COR-L47 (cell line): ENCODE measurements at places on chromosomes 11 and 22.
A peak's percentile ranks its signal among the peaks of the same experiment; 100 is the strongest.

DNA sequence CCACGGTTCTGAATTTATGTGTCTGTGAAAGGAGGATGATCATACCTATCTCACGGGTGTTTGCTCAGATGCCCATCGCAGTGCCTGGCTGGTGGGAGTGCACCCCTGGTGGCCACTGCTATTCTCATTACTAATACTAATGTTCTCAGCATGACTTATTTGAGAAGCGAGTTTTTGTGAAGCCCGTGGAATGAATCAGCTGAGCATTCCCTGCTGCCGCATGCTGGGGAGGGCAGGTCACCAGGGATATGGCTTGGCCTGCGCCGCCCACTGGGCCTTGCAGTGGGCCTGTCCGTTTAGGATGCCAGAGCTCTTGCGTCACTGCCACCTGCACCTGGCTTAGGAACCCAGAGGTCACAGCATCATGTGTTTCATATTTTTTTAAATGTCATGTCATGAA lies 16.9 kb downstream of the CTTN start:
- DNase-seq, result no peak

DNA sequence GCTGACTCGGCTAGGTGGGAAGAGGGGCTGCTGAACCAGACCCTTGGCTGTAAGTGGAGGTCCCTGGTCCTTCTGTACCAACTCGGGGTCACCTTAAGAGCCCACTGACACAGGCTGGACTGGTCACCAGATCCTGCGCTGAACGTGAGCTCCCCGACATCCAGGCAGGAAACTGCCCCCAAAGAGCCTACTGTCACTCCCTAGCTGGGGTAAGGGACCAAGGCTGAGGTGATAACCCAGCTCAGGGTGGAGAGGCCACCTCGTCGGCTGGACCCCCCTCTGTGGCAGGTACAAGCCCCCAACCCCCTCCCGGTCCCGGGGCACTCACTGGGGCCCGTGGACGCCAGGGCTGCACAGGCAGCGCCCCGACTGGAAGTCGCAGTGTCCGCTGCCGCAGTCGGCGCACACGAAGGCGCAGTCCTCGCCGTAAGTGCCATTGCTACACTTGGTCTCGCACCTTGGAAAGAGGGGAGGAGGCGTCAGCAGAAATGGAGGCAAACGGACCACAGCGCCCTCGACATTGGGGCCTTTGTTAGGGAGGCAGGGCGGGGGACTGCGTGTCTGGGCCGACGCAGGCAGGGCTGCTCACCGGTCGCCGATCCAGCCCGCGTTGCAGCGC lies 7.4 kb downstream of the SCARF2 start:
- peak; percentile 29 for DNase-seq

DNA sequence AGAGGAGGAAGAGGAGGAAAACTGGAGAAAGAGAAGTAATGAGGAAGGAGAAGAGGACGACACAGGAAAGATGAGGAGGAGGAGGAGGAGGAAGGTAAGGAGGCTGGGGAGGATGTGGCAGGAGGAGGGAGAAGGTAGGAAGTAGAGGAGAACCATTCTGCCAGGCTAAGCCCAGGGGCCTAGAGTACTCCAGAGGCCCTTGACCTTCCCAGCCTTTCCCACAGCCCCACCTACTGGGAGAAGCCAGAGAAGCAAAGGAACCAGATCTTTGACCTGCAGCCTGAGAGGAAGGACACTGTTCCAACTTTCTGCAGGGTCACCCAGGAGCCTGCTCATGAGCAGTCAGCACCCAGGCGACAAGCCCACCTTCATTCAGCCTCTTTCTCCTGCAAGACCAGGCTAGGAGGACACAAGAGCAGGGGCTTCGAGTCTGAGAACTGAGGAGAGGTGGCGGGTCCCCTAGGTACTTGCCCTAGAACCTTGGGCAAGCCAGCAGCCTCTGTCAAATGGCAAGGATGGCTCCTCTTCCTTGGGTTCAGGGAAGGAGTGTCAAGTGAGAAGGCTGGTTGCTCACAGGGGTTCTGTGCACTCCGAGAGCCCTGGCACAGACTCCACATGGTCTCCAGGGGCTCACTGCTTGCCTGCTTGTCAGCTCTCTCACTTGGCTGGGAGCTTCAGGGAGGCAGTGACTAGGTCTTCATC lies 27.9 kb upstream of the OAF start:
- DNase-seq, result no peak

DNA sequence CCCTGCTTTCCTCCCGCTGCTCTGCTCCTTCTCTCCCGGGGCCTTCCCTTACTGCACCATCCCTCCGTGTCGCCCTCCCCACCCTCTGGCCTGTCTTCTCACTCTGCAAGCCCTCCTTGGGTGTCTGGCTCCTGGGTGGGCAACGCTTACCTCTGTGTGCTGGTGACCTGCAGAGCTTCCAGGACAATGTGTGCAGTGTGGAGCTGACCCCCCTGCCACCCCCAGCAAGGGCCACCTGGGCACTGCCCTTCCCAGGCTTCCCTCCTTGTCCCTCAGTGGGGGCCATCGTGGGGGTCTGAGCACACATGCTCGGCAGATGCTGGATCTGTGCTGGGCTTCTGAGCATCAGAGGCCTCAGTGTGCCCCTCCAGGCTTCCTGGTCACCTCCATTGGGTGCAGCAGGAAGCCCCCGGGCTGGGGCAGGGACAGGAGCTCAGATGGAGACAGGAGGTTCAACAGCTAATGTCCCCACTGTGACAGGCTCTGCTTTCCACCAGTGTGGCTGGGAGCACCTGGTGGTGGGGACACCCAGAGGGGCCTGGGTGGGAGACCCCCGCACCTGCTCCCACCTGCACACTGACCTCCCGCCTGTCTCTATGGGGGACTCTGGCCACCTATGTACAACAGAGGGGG lies 7.8 kb upstream of the BRSK2 start:
- no peak for DNase-seq

DNA sequence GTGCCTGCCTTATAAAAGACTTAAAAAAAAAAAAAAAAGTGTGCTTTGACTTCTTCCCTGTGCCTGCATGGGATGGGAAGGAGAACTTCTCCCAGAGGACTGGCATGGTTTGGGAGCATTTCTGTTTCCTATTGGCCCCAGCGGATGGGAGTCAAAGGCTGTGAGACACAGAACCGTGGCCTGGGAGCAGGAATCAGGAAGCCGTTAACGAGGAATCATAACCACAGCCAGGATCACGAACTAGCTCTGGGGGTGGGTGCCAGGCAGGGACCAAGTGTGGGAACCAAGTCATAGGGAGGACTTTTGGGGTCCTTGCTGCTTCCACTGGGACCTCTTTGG lies 526 bp downstream of the C1QTNF6 start:
- DNase-seq, result no peak

DNA sequence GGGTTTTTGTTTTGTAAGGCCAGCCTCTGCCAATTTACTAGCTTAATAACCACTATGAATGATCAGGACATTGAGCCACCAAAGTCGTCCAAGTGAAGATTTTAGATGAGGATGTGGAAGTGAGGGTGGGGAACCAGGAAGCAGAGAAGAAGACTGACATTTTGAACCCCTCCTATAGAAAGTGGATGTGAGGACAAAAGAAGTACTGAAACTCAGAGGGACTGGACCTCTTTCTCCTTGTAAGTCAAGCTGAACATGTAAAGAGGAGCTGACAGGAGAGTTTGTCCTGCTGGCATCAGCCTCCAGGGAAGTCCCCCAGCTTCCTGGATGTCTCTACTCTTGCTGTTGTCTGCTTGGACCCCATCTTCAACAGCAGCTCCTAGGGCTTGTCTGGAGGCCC lies 338.2 kb upstream of the NCAM1 start:
- DNase-seq, result no peak
